Activated CD4-positive, alpha-beta T cell treated with anti-CD3 and anti-CD28 coated beads, Interleukin-2, amount 50 U/mL, for 4 hours (primary cell): ENCODE measurements at places on chromosomes 3 and 15.

GRCh38 chr15:69302929-69303328 lies 4.2 kb downstream of the PAQR5 start:
- DNase-seq, result no peak

DNA sequence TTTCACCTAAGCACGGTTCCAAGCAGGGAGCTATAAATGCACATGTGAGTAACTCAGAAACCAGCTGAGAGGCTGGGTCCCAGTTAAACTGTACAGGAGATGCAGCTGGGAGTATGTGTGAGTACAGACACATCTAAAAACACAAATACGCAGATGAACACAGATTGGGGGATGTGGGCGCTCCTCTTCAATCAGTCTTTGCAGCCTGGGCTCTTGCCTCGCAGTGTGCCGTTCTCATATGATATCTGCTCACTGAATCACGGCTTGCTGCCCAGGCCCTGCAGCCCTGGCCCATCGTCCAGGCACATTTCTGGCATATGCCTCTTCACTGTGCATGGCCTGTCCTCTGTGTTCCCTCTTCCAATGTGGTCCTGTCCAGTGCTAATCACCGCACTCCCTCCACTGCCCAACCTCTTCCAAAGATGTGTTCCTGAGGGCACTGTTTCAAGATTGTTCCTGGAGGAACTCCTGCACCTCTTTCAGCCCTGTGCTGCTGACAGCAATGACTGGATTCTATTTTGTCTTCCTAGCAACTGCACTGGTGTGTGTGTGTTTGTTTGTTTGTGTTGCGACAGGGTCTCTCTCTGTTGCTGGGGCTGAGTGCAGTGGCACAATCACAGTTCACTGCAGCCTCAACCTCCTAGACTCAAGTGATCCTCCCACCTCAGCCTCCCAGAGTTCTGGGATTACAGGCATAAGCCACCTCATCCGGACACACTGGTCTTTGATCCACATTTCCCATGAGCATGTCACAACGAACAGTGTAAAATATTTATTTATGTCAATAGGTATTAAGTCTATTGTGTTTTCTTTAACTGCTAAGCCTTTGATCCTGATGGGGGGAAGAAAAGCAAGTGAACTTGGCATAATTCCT lies 17.0 kb downstream of the CA12 start:
- no peak for DNase-seq

GRCh38 chr3:12752102-12752501 lies 7.0 kb downstream of the TMEM40 start:
- DNase-seq, result no peak

DNA sequence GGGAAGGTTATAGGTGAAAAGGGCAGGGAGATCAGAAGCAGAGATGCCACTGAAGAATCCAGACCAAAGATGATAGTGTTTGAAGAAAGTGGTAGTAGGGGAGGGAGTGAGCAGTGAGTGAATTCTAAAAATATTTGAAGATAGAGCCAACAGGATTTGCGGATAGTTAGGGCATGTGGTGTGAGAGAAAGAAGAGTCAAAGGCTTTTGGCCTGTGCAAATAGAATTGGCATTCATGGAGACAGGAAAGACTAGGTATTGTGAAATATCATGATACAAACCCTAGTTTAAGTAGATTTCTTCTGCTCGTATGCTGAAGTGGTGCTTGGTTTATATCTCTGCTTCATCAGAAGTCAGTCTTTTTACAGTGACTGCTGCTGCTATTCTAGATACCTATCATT lies 224.2 kb upstream of the CFAP20DC start:
- no peak for DNase-seq

- no peak for DNase-seq
Measured at GRCh38 chr3:111362381-111363009, 179.5 kb upstream of the CD96 start.

- no peak for DNase-seq
Measured at GRCh38 chr3:119318876-119319275, 24.7 kb downstream of the ARHGAP31 start.

GRCh38 chr3:14145236-14145635 lies 20.4 kb downstream of the TMEM43 start:
- DNase-seq, result no peak

DNA sequence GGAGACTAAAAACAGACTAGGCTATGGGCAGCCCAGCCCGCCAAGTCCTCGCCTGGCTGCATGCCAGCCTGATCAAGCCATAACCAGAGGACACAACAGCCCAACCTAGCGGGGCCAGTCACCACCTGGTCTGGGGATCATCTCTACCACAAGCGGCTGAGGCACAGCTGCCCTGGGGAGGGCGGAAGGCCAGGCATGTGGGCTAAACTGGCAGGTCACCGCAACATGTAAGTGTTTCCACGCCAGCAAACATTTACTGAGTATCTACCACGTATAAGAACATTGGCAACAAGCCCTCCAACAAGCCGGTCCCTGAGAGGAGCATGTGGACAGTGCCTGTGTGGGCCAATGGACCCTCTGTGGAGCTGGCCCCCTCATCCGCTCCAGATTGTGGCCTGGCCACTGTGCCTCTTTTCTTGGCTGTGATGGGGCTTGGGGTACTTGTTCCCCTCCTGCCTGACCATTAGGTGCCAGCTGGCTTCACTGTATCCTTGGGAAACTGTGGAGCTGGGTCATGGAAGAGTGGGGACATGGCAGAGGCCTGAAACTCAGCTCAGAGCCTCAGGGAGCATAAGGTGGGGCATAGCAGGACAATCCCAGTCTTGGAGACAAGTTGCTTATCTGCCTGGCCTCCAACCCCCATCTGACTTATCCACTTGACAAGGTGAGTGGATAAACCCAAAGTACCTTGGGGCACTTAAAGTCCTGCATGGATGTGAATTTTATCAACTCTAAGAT lies 9.0 kb downstream of the UBXN7 start:
- DNase-seq, result no peak

DNA sequence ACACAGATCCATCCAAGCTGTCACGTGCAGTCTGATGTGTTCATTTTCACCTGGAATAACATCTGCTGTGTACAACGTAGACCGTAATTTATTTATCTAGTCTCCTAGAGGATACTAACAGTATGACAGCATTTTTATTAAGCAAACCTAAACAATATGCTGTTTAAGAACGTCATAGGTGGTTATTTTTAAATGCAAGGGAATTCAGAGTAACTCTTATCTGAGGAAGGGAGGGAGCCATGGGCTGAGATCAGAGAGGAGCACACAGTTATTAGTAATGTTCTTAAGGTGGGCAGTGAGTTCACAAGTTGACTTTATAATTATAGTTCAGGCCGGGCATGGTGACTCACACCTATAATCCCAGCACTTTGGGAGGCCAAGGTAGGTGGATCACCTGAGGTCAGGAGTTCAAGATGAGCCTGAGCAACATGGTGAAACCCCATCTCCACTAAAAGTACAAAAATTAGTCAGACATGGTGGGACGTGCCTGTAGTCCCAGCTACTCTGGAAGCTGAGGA lies 193.6 kb downstream of the UACA start:
- no peak for DNase-seq

DNA sequence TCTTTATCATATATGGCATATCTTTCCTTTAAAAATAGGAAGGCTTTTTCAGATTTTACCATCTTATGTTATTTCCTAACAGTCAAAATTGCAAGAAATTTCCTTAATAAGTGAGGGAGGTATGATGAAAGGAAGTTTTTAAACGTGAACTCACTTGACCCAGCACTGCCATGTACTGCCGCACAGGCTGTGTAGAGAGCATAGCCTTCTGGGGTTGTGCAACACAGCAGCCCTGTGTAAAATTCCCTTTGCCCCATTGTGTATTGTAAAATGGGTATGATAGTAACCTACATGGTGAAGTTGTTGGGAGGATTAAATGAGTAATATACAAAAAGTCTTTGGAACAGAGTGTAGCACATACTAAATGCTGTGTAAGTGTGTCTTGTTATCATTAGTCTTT lies 78.6 kb downstream of the PEX5L start:
- DNase-seq, result no peak

DNA sequence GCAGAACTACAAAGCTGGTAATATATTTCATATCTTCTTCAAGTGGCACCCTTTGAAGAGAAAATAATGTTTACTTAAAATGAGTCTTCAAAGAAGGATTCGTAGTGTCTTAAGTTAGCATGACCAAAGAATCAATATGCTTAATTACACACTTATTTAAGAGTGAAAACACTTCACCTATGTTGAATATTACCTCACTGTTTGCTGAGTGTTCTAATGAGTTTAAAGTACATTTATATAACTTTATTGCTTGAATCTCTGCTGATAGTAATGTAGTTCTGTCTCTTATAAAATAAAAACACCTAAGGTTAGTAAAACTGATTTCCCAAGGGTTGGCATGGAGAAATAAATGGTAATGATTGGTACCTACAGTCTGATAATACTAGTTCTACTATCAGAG lies 143.3 kb upstream of the SLC2A2 start:
- DNase-seq, result no peak

GRCh38 chr3:156307704-156308103 lies 187.3 kb downstream of the KCNAB1 start:
- DNase-seq, result no peak

DNA sequence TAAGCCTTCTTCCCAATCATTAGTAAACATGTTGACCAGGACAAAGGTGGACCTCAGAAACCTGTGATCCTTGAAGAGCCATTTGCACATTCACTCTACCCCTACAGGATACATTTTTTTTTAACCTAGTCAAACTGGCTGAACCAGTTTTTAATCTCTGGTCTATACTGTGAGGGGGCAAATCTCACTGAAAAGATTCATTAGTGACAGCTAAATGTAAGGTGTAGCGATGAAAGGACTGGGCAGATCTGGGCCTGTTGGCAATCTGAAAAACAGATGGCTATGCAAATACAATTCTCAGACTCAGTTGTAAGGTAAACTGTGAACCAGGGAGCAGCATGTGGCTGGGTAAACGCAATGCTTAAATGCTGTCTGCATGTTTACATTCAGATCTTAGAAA lies 75.6 kb upstream of the SNTN start:
- DNase-seq, result no peak

- no peak for DNase-seq
Measured at GRCh38 chr15:68400066-68400456, 31.9 kb downstream of the ITGA11 start.

GRCh38 chr3:178350763-178351162 lies 185.5 kb upstream of the KCNMB2 start:
- no peak for DNase-seq

- DNase-seq, result no peak
Measured at GRCh38 chr3:71035886-71036285, 547.6 kb downstream of the FOXP1 start.

GRCh38 chr15:69624155-69624520 lies 171.5 kb downstream of the RPLP1 start:
- no peak for DNase-seq

DNA sequence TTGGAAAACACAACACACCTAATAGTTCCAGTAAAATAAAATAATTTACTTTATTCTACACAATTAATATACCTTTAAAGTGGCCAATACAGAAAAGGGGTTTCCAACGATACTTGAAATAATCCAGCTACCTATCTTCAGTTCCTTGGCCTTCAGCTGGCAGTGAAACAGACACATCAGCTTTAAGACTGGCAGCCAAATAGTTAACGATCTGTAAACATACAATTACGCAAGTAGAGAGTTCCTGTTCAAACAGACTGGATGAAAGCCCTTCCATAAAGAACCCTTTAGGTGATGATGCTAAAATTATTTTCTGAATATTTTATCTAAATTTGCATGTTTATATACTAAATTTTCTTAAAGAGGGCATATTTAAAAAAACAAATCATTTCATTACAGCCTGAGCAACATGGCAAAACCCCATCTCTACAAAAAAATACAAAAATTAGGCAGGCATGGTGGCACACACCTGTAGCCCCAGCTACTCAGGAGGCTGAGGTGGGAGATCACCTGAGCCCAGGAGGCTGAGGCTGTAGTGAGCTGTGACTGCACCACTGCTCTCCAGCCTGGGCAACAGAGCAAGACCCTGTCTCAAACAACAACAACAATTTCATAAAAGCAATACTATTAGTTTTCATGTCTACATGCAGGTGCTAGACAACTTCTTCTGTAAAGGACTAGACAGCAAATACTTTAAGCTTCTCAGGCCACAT lies 12.9 kb downstream of the DYNC1LI1 start:
- DNase-seq, result no peak

GRCh38 chr3:41364736-41365135 lies 165.4 kb downstream of the CTNNB1 start:
- DNase-seq, result no peak

GRCh38 chr15:36755341-36756000 lies 176.0 kb downstream of the CDIN1 start:
- no peak for DNase-seq

DNA sequence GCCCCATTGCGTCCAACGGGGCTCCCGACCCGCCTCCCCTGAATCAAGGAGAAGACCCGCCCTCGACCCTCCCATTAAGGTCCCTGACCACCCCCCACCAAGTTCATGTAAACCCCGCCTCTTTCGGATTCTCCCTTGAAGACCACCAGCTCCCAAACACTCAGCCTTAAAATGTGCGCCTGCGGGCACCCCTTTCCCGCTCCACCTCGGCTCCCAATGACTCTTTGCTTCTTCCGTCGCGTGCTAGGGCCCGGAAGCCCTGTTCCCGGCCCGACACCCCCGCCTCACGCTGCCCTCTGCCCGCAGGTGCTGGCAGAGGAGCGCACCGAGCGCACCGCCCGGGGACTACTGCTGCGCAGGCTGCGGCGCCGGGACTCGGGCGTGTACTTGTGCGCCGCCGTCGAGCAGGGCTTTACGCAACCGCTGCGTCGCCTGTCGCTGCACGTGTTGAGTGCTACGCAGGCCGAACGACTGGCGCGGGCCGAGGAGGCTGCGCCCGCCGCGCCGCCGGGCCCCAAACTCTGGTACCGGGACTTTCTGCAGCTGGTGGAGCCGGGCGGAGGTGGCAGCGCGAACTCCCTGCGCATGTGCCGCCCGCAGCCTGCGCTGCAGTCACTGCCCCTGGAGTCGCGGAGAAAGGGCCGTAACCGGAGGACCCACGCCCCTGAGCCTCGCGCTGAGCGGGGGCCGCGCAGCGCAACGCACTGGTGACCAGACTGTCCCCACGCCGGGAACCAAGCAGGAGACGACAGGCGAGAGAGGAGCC lies 2.7 kb upstream of the LSMEM2 start:
- no peak for DNase-seq

GRCh38 chr15:35673093-35673684 lies 127.2 kb upstream of the DPH6 start:
- DNase-seq, result no peak

GRCh38 chr3:177928172-177928873 lies 607.9 kb upstream of the KCNMB2 start:
- DNase-seq, result no peak
